Endothelial cell of umbilical vein (primary cell): ENCODE measurements at places on chromosomes 7 and 10. TPM values are rescaled to one million over a fixed set of nuclear protein-coding genes. Genes with fewer than 3 reads are reported as not detected.

The C10orf53 gene
- not detected in 2 replicates for total RNA-seq

The HSPA14 gene
- total RNA-seq, result 15.7 and 18.0 TPM in 2 replicates

The CALHM2 gene
- 28.4 and 32.1 TPM in 2 replicates for total RNA-seq

The LRRC18 gene
- total RNA-seq, result not detected in 2 replicates

The TAS2R3 gene
- 1.3 and 2.0 TPM in 2 replicates for total RNA-seq

The CH25H gene
- 0.32 TPM in 1 of 2 replicates, not detected in the other for total RNA-seq

The SLC13A4 gene
- total RNA-seq, result not detected in 2 replicates

The DIP2C gene
- total RNA-seq, result 10.1 and 10.7 TPM in 2 replicates

The TYW1 gene
- 15.2 and 15.9 TPM in 2 replicates for total RNA-seq

The ADCK2 gene
- total RNA-seq, result 12.5 and 13.3 TPM in 2 replicates

The GDF10 gene
- total RNA-seq, result not detected in 2 replicates

The TNKS2 gene
- total RNA-seq, result 33.3 and 34.0 TPM in 2 replicates

The ACTL6B gene
- total RNA-seq, result not detected in 2 replicates

The CYP26A1 gene
- 2.1 and 4.4 TPM in 2 replicates for total RNA-seq

The ATOH7 gene
- total RNA-seq, result not detected in 2 replicates

The THSD7A gene
- 12.7 and 15.2 TPM in 2 replicates for total RNA-seq

The DDIT4 gene
- 53.0 and 60.4 TPM in 2 replicates for total RNA-seq

The MNX1 gene
- total RNA-seq, result not detected in 2 replicates

The PLXDC2 gene
- total RNA-seq, result 0.53 and 1.2 TPM in 2 replicates

The GSTO2 gene
- 0.84 and 0.95 TPM in 2 replicates for total RNA-seq

The PGAM1 gene
- 357 and 375 TPM in 2 replicates for total RNA-seq

The JCAD gene
- total RNA-seq, result 76.3 and 79.7 TPM in 2 replicates

The SPDYE2 gene
- total RNA-seq, result not detected in 2 replicates

The NANOS1 gene
- 0.40 and 0.76 TPM in 2 replicates for total RNA-seq

The CREB5 gene
- 13.8 and 19.6 TPM in 2 replicates for total RNA-seq

The TMEM270 gene
- total RNA-seq, result not detected in 2 replicates

The SMC3 gene
- total RNA-seq, result 44.2 and 45.0 TPM in 2 replicates

The NXPH1 gene
- not detected in 2 replicates for total RNA-seq

The ZNF804B gene
- not detected in 2 replicates for total RNA-seq

The ZNF736 gene
- total RNA-seq, result 6.3 and 9.0 TPM in 2 replicates

The SEMA3E gene
- not detected in 2 replicates for total RNA-seq

The DBNL gene
- total RNA-seq, result 92.1 and 94.0 TPM in 2 replicates

The SLC26A3 gene
- total RNA-seq, result not detected in 2 replicates

The DMBT1 gene
- not detected in 2 replicates for total RNA-seq

The STK32C gene
- total RNA-seq, result 9.5 and 14.1 TPM in 2 replicates

The SPAM1 gene
- not detected in 2 replicates for total RNA-seq

The CPA2 gene
- total RNA-seq, result not detected in 2 replicates

The H2BK1 gene
- not detected in 2 replicates for total RNA-seq

The GDF2 gene
- not detected in 2 replicates for total RNA-seq

The C10orf90 gene
- not detected in 2 replicates for total RNA-seq

The RADIL gene
- 1.0 and 2.5 TPM in 2 replicates for total RNA-seq

The CALML3 gene
- total RNA-seq, result not detected in 2 replicates
